ENCODE measurements at places on chromosomes 2 and 18.

DNA sequence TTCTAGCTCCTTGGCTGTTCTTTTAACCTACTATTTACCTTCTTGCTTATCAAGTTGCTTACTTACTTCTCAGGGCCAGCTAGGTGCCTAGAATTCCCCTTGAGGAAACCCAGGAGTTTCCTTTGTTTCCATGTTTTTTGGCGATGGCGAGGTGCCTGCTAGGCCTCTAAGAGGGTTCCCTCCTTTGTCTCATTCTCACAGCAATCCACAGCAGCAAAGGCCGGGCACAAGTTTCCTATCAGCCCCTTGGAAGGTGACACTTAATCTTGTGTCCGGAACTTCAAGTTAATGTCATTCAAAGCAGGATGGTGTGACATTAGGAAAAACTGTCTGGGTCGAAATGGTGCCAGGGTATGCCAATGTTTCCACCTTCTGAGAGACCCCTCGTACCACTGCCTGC lies 101.9 kb upstream of the EPC2 start:
- DNase-seq = no peak

GRCh38 chr2:109304731-109305470 lies 175.9 kb downstream of the SH3RF3 start:
- DNase-seq = no peak

DNA sequence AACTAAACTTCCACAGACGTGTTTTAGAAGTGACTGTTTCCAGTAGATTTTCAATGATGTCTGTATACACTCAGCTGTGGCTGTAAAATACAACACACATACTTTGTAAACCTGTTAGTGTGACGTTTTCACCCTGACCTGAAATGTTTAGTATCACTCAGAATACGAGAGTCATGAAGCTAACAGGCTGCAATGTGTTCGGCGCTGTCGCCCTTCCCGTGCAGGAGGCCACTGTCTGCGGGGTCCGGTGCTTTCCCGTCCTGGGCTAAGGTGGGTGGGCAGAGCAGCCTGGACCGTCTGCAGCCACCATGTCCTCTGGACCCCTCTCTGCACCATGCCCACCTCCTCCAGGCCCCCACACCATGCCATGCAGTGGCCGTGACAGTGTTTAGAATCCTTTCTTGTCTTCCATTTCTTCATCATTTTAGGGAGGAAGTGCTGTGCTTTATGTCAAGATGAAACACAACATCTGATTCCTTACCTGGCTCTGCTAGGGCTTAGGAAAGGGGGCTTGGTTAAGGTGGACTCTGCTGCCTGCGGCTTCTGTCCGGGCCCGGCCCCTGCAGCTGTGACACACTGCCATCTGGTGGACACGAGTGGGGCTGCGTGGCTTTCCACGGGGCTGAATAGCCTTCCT lies 53.8 kb upstream of the RBM44 start:
- DNase-seq = peak; percentile 55

DNA sequence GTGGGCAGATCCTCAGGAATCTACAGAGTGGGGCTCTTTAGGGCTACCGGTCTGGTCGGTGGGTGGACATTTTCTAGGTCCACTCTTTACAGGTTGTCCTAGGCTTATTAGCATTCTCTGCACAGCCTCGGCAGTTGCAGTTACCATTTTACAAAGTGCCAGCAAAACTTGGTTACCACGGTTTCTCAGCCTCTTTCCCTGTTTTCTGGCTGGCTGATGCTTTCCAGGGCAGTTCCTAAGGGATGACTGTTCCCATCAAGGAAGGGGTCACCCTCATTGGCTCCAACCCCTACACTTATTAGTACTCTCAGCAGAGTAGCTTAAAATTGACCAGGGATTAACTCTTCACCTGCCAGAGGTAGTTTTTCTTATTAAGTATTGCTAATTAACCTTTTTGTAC lies 2.0 kb upstream of the AQP4 start:
- DNase-seq = no peak

GRCh38 chr2:159174759-159175158 lies 111.7 kb downstream of the WDSUB1 start:
- no peak for DNase-seq
